ENCODE measurements at places on chromosomes 6 and 20. TPM values are rescaled to one million over a fixed set of nuclear protein-coding genes. Genes with fewer than 3 reads are reported as not detected.

DNA sequence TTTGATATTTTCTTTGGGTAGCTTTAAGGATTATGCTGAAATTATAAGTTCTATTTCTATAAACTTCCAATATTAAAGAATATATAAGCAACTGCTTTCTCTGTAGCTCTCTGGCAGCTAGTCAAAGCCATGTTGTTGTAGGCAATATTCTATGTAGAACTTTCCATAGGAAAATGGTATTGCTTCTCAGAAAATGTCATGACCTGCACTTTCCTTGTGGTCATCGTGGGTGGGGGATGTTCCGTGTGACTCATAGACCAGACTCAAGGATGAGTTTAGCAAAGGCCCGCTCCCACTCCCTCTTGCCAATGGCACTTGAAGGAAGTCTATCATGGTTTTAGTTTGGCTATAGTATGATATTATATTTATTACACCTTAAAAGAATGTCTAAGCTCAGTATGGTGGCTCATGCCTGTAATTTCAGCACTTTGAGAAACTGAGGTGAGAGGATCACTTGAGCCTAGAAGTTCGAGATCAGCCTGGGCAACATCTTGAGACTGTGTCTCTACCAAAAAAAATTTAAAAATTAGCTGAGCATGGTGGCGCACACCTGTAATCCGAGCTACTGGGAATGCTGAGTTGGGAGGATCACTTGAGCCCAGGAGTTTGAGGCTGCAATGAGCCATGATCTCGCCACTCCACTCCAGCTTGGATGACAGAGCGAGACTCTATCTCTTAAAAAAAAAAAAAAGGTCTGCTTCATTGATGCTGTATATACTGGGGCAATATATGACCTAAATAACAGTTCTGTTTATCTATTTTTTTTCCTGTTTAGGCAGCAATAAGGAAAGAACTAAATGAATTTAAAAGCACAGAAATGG lies 36.6 kb upstream of the LTV1 start:
- DNase-seq = peak; percentile 16

DNA sequence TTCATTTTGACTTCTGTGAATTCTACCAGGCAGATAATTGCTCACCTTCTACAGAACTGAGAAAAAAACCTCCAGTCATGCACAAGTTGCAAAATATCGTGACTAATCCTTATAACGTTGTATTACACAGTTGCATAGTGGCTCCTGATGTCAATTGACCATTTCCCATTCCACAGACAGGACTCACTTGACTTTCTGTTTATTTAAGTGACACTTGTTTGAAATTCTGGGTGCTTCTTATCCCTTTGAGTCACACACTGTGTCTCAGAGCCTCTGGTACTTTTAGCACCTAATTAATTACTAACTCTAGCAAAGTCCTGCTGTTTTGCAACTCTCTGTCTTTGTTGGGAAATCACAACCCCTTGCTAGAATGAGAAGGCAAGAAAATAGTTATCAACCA lies 16.2 kb upstream of the RSPO3 start:
- DNase-seq = no peak

DNA sequence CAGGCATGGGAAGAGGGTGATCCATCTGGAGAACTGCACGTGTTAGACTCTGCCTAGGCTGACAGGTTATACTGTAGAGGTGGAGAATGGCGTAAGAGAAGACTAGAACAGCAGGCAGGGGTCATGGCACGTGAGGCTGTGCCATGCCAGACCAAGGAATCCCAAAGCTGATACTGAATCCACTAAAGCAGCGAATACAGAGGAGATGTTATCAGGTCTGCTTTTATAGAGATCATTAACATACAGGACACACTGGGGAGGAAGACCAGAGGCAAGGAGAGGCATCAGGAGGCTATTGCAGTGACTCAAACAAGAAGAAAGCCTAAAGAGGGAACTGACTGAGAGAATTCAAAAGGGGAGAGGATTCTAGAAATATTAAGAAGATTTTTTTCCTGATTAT lies 12.9 kb downstream of the PHACTR1 start:
- DNase-seq = no peak

DNA sequence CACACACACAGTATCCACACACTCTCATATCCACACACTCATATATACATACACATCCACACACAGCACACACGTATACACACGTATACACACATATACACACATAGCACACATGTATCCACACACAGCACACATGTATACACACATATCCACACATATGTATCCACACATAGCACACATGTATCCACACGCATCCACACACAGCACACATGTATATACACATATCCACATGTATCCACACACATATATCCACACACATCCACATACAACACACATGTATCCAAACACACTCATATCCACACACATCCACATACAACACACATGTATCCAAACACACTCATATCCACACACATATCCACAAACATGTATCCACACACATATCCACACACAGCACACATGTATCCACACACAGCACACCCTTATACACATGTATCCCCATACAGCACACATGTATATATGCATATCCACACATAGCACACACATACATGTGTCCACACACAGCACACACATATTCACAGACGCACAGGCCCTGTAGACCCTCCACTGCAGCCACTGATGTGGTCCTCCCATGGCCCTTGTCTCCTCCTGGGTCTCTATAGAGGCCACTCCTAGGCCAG lies 172.1 kb downstream of the CDH4 start:
- no peak for DNase-seq

DNA sequence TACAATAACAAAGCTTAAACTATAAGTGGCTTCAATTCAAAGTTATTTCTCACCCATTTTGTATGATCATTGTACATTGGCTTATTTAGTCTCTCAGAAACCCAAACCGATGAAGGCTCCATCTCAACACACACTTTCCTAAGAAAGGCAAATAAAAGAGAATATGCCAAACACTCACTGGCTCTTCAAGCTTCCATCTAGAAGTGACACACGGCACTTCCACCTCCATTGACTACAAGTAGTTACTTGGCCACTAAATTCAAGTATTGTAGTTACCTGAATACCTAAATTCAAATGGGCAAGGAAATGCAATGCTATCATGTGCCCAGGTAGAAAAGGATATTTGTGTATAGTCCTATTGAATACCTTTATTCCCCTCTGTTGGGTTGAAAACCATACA lies 170.6 kb downstream of the OGFRL1 start:
- DNase-seq = no peak

- DNase-seq = no peak
These were observed 172.2 kb downstream of the ARID1B start for GRCh38 chr6:156949376-156949775.

DNA sequence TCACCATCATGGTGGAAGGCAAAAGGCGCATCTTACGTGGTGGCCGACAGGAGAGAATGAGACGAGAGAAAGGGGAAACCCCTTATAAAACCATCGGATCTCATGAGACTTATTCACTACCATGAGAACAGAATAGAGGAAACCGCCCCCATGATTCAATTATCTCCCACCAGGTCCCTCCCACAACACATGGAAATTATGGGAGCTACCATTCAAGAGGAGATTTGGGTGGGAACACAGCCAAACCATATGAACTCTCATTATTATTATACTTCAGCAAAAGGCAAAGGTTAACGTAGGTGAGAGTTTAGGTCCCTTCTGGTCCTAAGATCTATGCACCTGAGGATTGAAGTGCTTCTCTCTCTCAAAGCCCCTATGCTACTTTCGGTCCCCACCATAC lies 2.4 kb upstream of the PFDN4 start:
- no peak for DNase-seq

Gene JPH2
- total RNA-seq = 219 TPM

Gene NKX2-2
- not detected for total RNA-seq

GRCh38 chr6:103798166-103798565 lies 1061.6 kb downstream of the HACE1 start:
- DNase-seq = no peak

DNA sequence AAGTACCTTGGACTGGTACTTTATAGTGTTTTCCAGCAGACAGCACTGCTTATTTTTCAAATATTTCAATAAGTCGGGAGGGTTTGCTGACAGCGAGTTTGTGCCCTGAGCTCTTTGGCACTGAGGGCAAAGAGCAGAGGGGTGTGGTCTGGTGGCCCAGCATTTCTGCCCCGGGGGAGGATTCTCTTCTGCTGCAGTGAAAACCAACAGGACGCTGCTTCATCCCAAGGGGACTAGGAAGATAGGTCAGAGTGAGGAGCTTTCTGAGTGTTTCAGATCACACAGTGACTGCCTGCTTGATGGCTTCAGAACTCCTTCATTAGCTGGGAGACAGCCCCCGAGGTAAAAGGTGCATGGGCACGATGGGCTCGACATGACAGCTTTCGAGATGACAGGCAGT lies 8.6 kb downstream of the ULBP2 start:
- no peak for DNase-seq

Measured in heart left ventricle (tissue), 16 donors.